ENCODE measurements at places on chromosomes 1 and 21. TPM values are rescaled to one million over a fixed set of nuclear protein-coding genes. Genes with fewer than 3 reads are reported as not detected.

DNA sequence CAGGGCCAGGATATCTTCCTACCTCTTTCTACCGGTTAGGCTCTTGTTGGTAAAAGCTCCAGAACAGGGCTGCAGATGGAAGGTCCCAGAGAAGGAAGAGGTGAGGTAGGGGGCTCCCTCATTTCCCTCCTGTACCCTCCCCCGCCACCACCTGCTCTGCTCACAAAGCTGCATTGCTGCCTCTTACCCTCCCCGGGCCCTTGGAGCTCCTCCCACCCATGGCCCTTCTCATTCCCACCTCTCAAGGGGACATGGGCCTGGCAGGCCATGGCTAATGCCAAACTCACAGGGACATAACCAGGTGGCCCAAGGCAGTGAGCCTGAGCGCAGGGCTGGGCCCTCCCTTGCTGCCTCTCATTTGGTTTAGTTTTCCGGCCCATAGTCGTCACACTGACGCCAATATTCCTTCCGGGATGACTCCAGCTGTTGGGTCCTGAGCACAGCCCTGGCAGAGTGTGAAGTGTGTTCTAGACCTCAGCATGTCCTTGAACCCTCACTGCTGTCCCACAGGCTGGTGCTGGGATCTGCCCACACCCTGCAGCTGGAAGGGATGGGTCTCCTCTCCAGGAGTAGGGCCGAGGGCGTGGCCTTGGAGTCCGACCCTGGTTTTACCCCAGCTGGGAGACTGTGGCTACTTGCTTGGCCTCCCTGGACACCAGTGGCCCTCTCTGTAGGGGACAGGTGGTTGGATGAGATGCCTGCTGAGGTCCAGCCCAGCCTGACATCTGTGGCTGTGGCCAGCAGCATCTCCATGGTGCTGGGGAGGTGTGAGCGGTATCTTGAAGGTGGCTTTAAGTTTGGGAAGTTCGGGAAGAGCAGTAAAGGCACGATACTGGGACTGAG lies 104.6 kb downstream of the ARHGEF10L start:
- DNase-seq = no peak
- H3K27ac ChIP-seq = no peak overlapping the region
- H3K36me3 ChIP-seq = peaks cover 70% of the 10 kb centered on the region
- no peak overlapping the region for H3K4me3 ChIP-seq
- H3K27me3 ChIP-seq = no peaks in the 10 kb centered on the region

Gene CYP4X1
- total RNA-seq = 49.5 TPM

Gene BGLAP
- total RNA-seq = 2.7 TPM

GRCh38 chr1:21490774-21491487 lies 18.3 kb upstream of the ALPL start:
- H3K4me3 ChIP-seq = no peak overlapping the region
- H3K36me3 ChIP-seq = no peaks in the 10 kb centered on the region

Gene IARS2
- total RNA-seq = 52.8 TPM
